ENCODE measurements at places on chromosomes 7 and 10. TPM values are rescaled to one million over a fixed set of nuclear protein-coding genes. Genes with fewer than 3 reads are reported as not detected.

The HABP2 gene
- total RNA-seq = 25.6 TPM

The UPP1 gene
- total RNA-seq = 76.1 TPM

The PRKCQ gene
- total RNA-seq = 17.5 TPM

The GBX1 gene
- total RNA-seq = not detected

The TDRD1 gene
- 0.88 TPM for total RNA-seq

The NUTM2A gene
- total RNA-seq = 1.5 TPM
